Activated CD8-positive, alpha-beta T cell treated with anti-CD3 and anti-CD28 coated beads for 36 hours (primary cell): ENCODE measurements at places on chromosomes 3 and 15. TPM values are rescaled to one million over a fixed set of nuclear protein-coding genes. Genes with fewer than 3 reads are reported as not detected.

- peak; percentile 60 for DNase-seq
These were observed 54.4 kb upstream of the HEG1 start for GRCh38 chr3:125110016-125110875.

SERPINI2 gene
- not detected for total RNA-seq

GRCh38 chr3:138187296-138188012 is at the start of gene ARMC8:
TSS of gene ARMC8 (plus strand) at chr3:138187301. CDS start at chr3:138187555, 254 bp downstream.
- peak; percentile 44 for DNase-seq

CCDC39 gene
- not detected for total RNA-seq

GRCh38 chr3:139561959-139562676 is 22.6 kb upstream of the RBP1 start:
- peak; percentile 26 for DNase-seq

PARP15 gene
- 14.0 TPM for total RNA-seq

- DNase-seq = no peak
These were observed 211.6 kb downstream of the RAP2B start for GRCh38 chr3:153373606-153374005.

DNA sequence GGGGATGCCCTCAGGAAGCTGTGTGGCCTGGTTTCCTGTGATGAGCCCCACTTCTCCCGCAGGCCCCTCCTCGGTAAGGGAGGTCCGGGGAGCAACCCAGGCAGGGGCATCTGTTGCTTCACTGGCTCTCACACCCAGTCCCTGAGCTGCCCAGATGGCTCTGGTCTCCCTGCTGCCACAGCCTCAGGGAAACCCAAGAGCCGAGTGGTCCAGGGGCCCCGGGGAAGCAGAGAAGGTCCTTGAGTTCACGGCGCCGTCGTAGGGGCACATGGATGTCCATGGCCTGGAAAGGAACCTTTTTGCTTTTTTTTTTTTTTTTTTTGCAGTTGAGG is 13.3 kb upstream of the LRRC15 start:
- DNase-seq = no peak

PLA2G4D gene
- total RNA-seq = not detected

CHRNA7 gene
- total RNA-seq = 0.20 TPM

CPNE9 gene
- not detected for total RNA-seq

GRCh38 chr15:39834256-39834655 is 51.6 kb upstream of the FSIP1 start:
- DNase-seq = no peak

SAMMSON gene
- total RNA-seq = not detected

GRCh38 chr15:78708713-78709260 is 67.8 kb upstream of the CHRNB4 start:
- DNase-seq = no peak

DNA sequence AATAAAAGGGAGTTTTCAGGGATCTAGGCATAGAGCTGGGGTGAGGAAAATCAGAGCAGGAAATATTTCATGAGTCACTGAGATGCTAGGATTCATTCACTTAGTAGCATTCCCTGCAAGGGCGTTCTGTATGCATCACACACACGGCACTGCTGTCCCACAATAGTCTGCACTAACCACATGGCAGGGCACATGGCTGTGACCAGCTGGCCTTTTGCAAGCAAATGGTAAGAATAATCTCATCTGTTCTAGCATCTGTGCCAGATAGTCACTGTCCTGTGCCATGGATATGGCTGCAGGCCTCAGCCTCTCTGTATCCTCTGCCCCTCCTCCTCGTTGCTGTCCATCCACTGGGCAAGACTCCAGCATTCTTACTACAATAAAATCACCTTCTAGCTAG is 37.8 kb downstream of the BOC start:
- no peak for DNase-seq

SLC9C1 gene
- not detected for total RNA-seq

DNA sequence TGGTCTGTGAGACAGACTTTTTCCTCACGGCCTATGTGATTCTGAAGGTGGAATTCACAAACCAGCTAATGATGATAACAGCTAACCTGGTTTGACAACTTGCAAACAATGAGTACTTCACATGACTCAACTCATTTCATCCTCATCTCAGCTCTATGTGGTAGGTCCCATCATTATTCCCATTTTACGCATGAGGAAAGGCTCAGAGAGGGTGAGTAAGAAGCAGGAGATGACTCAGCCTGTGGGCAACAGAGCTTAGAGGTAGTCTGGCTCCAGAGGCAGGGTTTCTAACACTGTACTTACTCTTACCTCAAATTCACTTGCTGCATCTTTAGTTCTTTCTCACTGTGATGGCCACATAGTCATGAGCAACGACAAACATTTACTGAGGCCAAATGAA is 25.8 kb upstream of the PSMD6 start:
- peak; percentile 21 for DNase-seq

GRCh38 chr3:171239757-171240503 is 213.4 kb upstream of the SLC2A2 start:
- no peak for DNase-seq

GRCh38 chr3:29255854-29256696 is 24.8 kb upstream of the RBMS3 start:
- DNase-seq = no peak

CHL1 gene
- total RNA-seq = not detected

DNA sequence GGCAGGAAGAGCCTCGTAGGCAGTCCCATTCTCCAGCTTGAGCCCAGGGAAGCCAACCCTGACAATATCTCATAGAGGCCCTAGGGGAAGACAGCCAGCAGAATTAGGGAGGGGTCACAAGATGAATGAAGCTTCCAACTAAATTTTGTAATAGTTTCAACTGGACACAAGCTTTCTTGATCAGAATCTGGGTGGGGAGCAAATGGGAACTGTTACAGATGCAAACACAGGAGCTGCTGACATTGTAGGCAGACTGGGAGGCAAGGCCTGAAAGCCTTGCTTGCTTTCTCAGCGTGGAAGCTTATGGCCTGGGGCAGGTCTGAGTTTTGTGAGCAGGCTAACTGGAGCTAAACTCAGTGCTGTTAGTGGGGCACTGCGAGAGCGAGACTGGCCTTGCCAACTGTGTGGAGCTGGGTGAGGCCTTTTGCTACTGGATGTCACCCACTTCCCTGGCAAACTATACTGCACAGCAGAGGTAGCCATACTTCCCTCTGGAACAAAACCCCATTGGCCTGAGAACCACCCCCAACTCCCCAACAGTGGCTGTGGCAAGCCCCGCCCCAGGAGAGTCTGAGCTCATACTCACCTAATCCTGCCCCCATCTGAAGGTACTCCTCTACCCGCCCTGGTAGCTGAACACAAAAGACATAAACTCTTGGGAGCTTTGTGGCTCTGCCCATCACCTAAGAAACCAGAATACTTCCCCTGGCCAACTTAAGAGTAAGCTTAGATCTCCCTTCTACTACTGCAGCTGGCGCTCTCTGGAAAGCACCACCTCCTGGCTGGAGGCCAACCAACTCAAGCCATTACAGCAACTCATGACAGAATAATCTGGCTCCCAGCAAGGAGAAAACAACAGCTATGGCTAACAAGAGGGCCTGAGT is 42.9 kb downstream of the CFAP20DC start:
- no peak for DNase-seq

DNA sequence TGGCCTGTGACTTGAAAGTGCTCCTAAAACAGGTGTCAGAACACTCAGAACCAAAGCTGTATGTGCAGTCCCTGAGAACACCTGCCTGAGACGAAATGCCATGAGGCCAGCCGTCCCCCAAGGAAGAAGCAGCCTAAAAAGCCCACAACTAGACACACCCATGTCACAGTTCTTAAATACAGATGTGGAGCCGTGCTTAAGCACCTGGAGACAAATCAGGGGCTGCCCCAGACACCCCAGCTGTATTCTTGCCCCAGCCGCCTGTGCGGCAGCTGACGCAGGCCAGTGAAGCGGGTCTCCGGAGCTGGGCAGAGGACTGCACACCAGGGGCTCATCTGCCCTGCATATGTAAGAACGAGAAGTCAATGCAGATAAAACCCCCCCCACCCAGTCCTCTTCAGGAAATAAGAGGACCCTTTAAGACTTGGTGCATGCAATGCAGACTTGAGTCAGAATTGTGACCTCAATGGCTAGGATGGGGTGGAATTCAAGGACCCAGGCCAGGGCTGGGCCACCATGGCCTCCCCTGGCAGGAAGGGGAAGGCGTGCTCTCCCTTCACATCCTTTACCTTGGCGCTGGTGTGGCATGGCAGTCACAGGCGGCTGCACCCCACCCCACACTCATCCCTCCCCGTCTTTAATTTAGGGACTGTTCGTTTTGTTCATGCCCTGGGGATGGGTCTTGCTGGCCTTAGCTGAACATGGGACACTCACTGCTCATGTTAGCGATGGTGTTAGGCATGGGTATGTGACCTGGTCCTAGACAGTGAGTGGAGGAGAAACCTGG is 27.7 kb upstream of the PLXNA1 start:
- no peak for DNase-seq

FBXL22 gene
- 0.63 TPM for total RNA-seq

TUSC7 gene
- not detected for total RNA-seq

GRCh38 chr15:78616506-78616905 is 4.3 kb downstream of the CHRNA3 start:
- DNase-seq = no peak

PARP6 gene
- total RNA-seq = 50.1 TPM

DNA sequence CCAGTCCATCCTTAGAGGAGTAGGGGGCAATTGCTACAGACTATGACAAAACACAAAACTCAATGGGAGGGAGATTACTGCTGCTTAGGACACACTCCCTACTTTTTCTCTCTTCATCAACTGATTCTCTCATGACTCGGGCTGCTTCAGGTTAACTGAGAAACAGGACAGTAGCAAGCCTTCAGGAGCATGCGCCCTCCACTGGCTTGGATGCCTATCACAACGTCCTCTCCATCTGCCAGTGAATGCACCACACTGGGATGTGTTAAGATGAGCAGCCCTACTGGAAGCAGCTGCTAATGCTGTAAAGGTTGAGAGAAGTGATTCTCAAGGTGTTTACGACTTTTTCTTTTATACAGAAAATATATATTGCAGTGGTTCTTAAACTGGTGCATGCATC is 542.3 kb downstream of the EDEM1 start:
- no peak for DNase-seq
